Activated T-helper 1 cell treated with Interleukin-2 at 50 U/mL for 16 hours (primary cell): ENCODE measurements at places on chromosomes 12 and 14.

DNA sequence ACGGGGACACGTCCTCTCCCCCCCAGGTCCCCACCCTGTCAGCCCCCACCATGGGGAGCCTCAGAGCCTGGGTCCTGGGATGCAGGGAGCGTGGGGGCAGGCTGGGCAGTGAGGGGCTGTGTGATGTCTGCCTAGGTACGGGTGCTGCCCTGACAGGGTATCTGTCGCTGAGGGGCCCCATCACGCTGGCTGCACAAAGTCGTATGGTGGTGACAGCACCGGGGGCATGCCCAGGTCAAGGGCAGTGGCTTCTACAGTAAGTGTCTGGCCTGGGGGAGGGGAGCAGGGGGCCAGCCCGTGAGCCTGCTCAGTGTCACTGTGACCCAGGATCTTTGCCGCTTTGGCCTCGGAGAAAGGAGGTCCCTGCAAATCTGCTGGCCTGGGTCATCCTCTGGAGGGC is 23.3 kb downstream of the PAPLN start:
- DNase-seq: no peak

GRCh38 chr12:106586803-106587684 is 4.2 kb downstream of the RFX4 start:
- DNase-seq: no peak

- no peak for DNase-seq
Observed at GRCh38 chr14:90828642-90829487, 12.6 kb upstream of the TTC7B start.

- no peak for DNase-seq
Observed at GRCh38 chr14:100670753-100671049, 56.0 kb upstream of the DLK1 start.

GRCh38 chr12:129887101-129887500 is 16.7 kb downstream of the TMEM132D start:
- DNase-seq: no peak

DNA sequence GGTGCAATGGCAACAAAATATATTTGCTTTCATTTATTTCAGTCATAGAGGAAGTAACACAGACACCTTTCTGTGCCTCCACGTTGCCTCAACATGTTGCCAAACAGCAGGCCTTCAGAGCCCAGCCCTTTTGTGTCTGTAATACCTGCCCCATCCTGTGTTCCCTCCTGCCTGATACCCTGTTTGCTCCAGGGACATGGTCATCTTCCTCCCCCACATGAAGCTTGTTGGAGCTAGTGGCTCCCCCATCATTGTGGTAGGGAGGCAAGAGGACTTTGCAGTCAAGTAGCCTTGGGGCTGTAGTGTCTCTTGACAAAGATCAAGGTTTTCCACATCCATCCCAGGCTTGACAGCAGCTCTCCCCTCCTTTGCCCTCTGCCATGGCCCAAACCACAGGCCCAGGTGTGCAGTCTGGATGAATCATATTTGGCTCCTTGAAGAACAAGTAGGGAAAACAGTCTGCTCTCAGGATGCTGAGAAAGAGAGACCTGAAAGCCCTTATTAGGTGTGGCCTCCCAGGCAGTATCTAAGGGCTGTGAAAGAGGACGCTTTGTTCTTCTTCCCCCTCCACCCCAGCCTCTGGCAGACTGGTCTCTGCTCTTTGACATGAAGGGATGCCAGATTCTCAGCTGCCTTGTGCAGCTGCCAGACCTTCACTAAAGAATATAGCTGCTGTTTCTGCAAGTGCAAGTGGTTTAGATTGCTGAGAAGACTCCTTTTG is 329.0 kb downstream of the C12orf75 start:
- DNase-seq: no peak
